ENCODE measurements at places on chromosomes 3 and 15. TPM values are rescaled to one million over a fixed set of nuclear protein-coding genes. Genes with fewer than 3 reads are reported as not detected.
A peak's percentile ranks its signal among the peaks of the same experiment; 100 is the strongest.

CHL1 gene
- 0.33 TPM for total RNA-seq

GOLGA8G gene
- total RNA-seq: not detected

C3orf70 gene
- total RNA-seq: 1.8 TPM

USP4 gene
- 28.3 TPM for total RNA-seq

SLC27A2 gene
- 5.8 TPM for total RNA-seq

THSD4 gene
- 6.4 TPM for total RNA-seq

HAPLN3 gene
- 76.2 TPM for total RNA-seq

DZIP3 gene
- total RNA-seq: 24.3 TPM

AQP9 gene
- total RNA-seq: not detected

LRRIQ4 gene
- not detected for total RNA-seq

MYL3 gene
- total RNA-seq: not detected

DNA sequence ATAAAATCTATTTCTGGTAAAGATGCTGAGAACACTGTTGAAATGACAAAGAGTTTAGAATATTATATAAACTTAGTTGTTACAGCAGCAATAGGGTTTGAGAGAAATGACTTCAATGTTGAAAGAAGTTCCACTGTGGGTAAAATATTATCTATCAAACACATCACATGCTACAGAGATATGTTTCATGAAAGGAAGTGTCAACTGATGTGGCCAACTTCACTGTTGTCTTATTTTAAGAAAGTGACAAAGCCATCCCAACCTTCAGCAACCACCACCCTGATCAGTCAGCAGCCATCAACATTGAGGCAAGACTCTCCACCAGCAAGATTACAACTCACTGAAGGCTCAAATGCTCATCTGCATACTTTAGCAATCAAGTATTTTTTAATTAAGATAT lies 20.2 kb downstream of the TMEM39A start:
- no peaks in the 10 kb centered on the region for H3K27me3 ChIP-seq
- peaks cover 2% of the 10 kb centered on the region for H3K36me3 ChIP-seq
- DNase-seq: no peak
- no peaks in the 10 kb centered on the region for H3K4me1 ChIP-seq
- H3K27ac ChIP-seq: no peak overlapping the region

- H3K27ac ChIP-seq: no peak overlapping the region
- H3K4me1 ChIP-seq: no peaks in the 10 kb centered on the region
- no peaks in the 10 kb centered on the region for H3K27me3 ChIP-seq
- no peak for DNase-seq
- H3K36me3 ChIP-seq: peaks cover 2% of the 10 kb centered on the region
These were observed 118.3 kb downstream of the OSBPL10 start for GRCh38 chr3:31862666-31863279.

GRCh38 chr15:38692789-38693062 lies 128.1 kb upstream of the RASGRP1 start:
- DNase-seq: no peak
- H3K27ac ChIP-seq: no peak overlapping the region
- no peaks in the 10 kb centered on the region for H3K27me3 ChIP-seq
- no peaks in the 10 kb centered on the region for H3K4me1 ChIP-seq
- no peak overlapping the region for H3K4me3 ChIP-seq

DNA sequence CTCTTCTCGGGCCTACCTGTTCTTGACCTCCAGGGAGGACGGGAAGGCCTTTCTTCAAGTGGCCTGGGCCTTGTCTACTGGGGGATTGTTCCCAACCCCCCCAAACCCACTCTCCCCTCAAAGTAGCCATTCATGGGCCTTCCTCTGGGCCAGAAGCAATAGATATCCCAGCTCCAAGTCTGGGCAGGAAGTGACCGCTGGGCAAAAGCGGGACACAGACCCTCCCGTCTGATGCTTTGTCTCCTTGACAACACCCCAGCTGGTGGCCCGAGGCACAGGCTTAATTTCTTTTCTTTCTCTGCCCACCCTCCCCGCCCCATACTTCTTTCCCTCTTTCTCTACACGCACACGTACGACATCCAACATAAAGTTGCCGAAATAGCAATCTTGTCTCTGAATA lies 41.4 kb upstream of the FEZF2 start:
- peaks cover 19% of the 10 kb centered on the region for H3K4me1 ChIP-seq
- no peak overlapping the region for H3K27ac ChIP-seq
- no peaks in the 10 kb centered on the region for H3K27me3 ChIP-seq
- DNase-seq: peak; percentile 59
- no peaks in the 10 kb centered on the region for H3K36me3 ChIP-seq

DNA sequence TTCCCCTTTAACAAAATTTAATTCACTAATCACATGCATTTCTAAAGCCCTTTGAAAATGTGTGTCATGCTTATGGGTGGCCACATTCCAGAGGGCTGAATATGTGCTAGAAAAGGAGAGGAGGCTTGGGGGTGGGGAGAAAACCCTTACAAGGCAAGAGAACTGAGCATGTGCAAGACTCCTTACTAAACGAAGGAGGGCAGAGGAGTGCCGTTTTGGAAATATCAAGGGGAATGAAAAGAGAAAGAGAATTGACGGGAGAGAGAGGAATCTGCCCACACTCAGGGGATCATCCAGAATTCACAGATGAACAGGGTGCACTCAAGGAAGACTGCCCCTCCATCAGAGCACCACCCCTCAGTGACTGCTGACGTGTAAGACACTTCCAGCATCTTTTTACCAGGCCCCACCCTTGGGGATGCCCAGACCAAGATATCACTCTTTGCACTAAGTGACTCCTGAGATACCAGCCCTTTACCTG lies 37.9 kb upstream of the TSC22D2 start:
- H3K36me3 ChIP-seq: no peaks in the 10 kb centered on the region
- no peak overlapping the region for H3K27ac ChIP-seq
- peak overlapping the region; percentile 9 for H3K4me3 ChIP-seq
- no peaks in the 10 kb centered on the region for H3K27me3 ChIP-seq
- H3K4me1 ChIP-seq: peaks cover 8% of the 10 kb centered on the region
- peak; percentile 66 for DNase-seq

DNA sequence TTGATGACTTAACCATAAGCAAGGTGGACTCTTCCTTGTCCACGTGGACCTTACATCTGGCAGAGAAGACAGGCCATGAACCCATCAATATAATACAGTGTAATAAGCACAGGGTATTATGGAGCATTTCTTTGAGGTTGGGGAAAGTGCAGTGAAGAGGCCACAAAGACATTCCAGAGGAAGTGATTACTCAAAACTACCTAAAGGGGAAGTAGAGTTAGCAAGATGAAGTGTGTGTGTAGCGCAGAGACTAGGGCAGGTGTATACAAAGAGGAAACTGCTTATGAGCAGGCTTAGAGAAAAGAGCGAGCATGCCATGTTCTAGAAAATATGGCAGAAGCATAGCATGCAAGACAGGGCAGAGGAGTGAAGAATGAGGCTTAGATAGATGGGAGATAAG lies 17.9 kb downstream of the CP start:
- no peak for DNase-seq
- no peak overlapping the region for H3K4me3 ChIP-seq
- no peaks in the 10 kb centered on the region for H3K36me3 ChIP-seq
- H3K4me1 ChIP-seq: peaks cover 14% of the 10 kb centered on the region
- H3K27me3 ChIP-seq: no peaks in the 10 kb centered on the region

GRCh38 chr3:171792531-171792930 lies 17.8 kb downstream of the PLD1 start:
- no peak overlapping the region for H3K4me3 ChIP-seq
- no peak overlapping the region for H3K27ac ChIP-seq
- no peak for DNase-seq
- H3K4me1 ChIP-seq: peaks cover 8% of the 10 kb centered on the region
- no peaks in the 10 kb centered on the region for H3K36me3 ChIP-seq

GRCh38 chr3:187518207-187518606 lies 150.0 kb downstream of the RTP4 start:
- H3K4me3 ChIP-seq: no peak overlapping the region
- H3K36me3 ChIP-seq: no peaks in the 10 kb centered on the region
- no peaks in the 10 kb centered on the region for H3K27me3 ChIP-seq
- H3K27ac ChIP-seq: no peak overlapping the region
- H3K4me1 ChIP-seq: peaks cover 5% of the 10 kb centered on the region
- DNase-seq: no peak

DNA sequence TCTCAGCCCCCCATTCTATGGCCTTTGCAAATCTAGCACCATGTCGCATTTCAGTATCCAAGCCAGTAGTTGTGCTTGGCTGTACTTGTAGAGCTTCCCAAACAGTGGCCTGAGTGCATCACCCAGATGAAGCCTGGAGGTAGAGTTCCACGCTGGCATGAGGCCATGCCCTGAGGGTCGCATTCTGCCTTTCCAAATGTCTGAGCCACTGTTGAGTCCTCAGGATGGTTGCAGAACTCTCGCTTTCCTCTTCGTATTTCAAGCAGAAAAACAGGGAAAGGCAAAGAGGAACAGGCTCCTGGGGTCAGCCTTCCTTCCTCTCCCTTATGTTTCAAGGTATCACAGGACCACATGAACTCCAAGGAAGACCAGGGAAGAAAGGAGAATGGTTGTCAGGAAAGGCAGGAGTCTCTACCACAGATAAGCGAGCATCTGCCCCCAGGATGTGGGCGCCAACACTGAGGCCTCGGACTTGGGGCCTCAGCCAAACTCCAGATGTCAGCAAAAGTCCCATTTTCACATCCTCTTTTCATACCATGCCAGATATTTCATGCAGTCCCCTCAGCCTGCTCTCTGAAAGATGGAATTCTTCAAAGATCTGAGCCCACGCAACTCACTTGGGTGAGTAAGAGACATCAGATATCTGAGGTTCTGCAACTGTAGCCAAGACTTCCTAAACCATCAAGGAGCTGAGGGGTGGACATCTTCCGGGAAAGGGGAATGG lies 19.4 kb upstream of the PRR20G start:
- no peak overlapping the region for H3K27ac ChIP-seq
- no peak for DNase-seq
- H3K27me3 ChIP-seq: no peaks in the 10 kb centered on the region
- H3K4me3 ChIP-seq: no peak overlapping the region
- H3K36me3 ChIP-seq: no peaks in the 10 kb centered on the region

DNA sequence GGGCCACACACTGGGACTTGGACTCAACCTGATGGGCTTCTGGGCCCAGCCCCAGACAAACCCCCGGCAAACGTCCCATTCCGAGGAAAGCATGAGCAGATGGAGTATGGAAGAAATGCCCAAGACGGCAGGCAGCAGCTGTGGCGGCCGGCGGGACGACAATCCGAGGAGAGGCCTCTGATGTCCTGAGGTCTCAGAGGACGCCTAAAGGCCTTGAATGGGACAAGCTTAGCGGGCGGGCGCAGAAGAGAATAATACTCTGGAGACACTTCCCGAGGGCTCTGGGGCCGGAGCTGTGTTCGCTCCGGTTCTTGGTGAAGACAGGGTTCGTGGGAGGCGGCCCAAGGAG lies 482 bp upstream of the OGG1 start:
- H3K4me1 ChIP-seq: peaks cover 9% of the 10 kb centered on the region
- H3K4me3 ChIP-seq: peak overlapping the region; percentile 92
- no peaks in the 10 kb centered on the region for H3K27me3 ChIP-seq
- H3K27ac ChIP-seq: peak overlapping the region; percentile 56

GRCh38 chr3:188021041-188021440 lies 132.9 kb upstream of the LPP start:
- H3K27me3 ChIP-seq: no peaks in the 10 kb centered on the region
- DNase-seq: no peak
- no peaks in the 10 kb centered on the region for H3K4me1 ChIP-seq

DNA sequence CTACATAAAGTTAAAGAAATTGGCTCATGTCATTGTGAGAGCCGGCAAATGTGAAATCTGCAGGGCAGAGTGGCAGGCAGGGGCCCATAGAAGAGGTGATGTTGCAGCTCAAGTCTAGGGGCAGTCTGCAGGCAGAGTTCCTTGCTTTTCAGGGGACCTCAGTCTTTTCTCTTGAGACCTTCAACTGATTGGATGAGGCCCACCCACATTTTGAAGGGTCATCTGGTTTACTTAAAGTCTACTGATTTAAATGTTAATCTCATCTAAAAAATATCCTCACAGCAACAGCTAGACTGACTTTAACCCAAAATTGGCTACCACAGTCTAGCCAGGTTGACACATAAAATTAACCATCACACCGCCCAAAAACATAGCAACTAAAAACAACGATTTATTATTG lies 77.6 kb upstream of the ALDH1L1 start:
- no peaks in the 10 kb centered on the region for H3K27me3 ChIP-seq
- no peak overlapping the region for H3K27ac ChIP-seq
- no peaks in the 10 kb centered on the region for H3K4me1 ChIP-seq
- H3K36me3 ChIP-seq: no peaks in the 10 kb centered on the region

DNA sequence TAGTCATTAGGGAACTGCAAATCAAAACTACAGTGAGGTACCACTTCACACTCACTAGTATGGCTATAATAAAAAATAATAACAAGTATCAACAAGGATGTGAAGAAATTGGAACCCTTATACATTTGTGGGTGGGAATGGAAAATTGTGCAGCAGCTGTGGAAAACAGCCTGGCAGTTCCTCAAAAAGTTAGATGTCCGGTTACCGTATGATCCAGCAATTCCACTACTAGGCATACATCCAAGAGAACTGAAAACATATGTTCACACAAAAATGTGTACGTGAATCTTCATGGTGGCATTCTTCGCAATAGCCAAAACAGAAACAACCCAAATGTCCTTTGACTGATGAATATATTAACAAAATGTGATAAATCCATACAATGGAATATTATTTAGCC lies 187.9 kb upstream of the LYSMD4 start:
- no peaks in the 10 kb centered on the region for H3K36me3 ChIP-seq
- H3K4me1 ChIP-seq: peaks cover 3% of the 10 kb centered on the region

DNA sequence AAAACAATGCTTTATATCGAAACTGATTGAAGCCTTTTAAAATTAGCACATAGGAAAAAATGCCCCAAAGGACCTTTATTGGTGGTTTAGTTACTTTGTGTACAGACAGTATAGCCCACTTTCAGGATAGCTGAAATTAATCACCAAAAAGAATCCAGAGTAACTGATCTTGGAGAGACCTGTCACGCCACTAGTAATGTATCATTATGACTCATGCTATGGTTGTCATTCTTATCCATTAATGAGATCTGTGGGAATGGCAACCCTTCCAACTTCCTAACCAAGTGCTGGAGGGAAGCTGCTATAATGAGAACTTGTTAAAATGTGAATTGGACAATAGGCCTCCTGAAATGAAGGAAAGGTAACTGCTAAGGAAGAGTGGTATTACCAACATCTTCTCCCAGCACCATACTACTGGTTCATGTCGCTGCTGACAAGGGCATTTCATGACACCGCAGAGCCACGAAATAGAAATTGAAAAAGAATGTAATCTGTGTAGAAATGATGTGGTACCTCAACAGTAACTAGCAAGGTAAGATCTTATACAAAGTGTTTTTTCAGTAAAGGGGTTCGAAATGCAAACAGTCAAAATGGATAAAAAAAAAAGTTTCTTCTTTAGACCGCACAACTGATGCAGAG lies 7.1 kb upstream of the EMC4 start:
- no peak for DNase-seq
- no peak overlapping the region for H3K4me3 ChIP-seq
- no peak overlapping the region for H3K27ac ChIP-seq
- H3K27me3 ChIP-seq: no peaks in the 10 kb centered on the region

- peak; percentile 42 for DNase-seq
- no peaks in the 10 kb centered on the region for H3K36me3 ChIP-seq
- peaks cover 9% of the 10 kb centered on the region for H3K4me1 ChIP-seq
- H3K27me3 ChIP-seq: no peaks in the 10 kb centered on the region
- no peak overlapping the region for H3K27ac ChIP-seq
- no peak overlapping the region for H3K4me3 ChIP-seq
These were observed 6.7 kb upstream of the SRP14 start for GRCh38 chr15:40045572-40046217.

Data from H1 (cell line).